Esophagus squamous epithelium (tissue), 5 donors: ENCODE measurements at places on chromosomes 4 and X. TPM values are rescaled to one million over a fixed set of nuclear protein-coding genes. Genes with fewer than 3 reads are reported as not detected.

The DCX gene
- total RNA-seq, result not detected

The TRIM60 gene
- total RNA-seq, result not detected

The MAGEA11 gene
- total RNA-seq, result not detected

The ADD1 gene
- 98.3 TPM for total RNA-seq

DNA sequence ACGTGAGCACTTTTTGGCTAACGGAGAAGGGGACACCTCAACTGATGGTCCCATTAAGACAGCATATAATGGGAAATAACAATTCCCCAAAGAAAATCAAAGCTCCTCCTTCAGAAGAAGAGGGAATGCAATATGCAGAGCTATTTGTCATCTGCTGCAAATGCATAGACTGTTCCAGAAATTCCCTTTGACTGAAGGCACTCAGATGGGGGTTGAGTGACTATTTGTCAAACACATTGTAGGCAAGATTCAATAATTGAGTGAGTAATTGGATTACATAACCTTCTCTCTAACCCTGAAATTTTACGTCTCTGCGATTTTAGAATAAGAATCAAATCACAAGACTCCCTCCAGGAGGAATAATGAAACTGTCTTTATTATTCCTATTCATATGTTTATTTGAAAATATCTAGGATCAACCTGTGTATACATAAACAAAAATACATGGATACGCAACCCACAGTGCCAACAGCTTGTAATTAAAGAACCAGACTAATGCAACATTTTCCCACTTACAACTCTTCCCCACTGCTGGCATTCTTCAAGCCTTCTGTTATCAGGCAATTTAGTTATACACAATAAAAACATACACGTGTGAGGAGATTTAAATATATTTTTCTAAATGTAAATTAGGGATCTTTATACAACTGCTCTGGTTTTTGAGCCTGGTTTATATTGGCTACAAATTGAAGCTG lies 256.6 kb downstream of the GBA3 start:
- no peak overlapping the region for H3K27ac ChIP-seq
- H3K4me1 ChIP-seq, result no peaks in the 10 kb centered on the region
- H3K27me3 ChIP-seq, result no peaks in the 10 kb centered on the region

- H3K27ac ChIP-seq, result no peak overlapping the region
- H3K36me3 ChIP-seq, result no peaks in the 10 kb centered on the region
- H3K27me3 ChIP-seq, result no peaks in the 10 kb centered on the region
Measured at GRCh38 chr4:26447378-26447777, 42.9 kb downstream of the CCKAR start.

DNA sequence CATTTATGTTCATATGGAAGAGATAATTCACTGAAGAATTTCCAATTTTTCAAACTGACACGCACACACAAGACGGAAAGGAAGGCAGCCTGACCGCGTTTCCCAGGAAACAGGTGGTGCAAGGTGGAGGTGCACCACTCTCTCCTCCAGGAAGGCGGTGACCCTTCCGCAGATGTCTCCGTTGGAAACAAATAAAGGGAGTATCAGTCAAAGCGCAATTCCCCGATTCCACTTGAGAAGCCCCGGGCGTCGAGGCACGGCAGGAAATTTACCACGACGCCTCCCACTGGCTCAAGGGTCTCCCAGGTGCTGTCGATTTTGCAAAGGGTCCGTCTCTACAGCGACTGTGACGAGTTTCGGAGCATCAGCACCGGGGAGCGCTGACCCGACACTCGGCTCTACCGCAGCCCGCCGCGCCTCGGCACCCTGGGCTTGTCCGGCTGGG lies 770 bp upstream of the TIGD2 start:
- peak overlapping the region; percentile 98 for H3K4me3 ChIP-seq
- H3K4me1 ChIP-seq, result peaks cover 23% of the 10 kb centered on the region
- no peaks in the 10 kb centered on the region for H3K36me3 ChIP-seq
- H3K27ac ChIP-seq, result peak overlapping the region; percentile 84

GRCh38 chrX:24231131-24231540 lies 81.6 kb downstream of the ZFX start:
- peaks cover 3% of the 10 kb centered on the region for H3K27me3 ChIP-seq
- H3K4me1 ChIP-seq, result peaks cover 10% of the 10 kb centered on the region
- H3K4me3 ChIP-seq, result no peak overlapping the region
- H3K27ac ChIP-seq, result no peak overlapping the region
- no peak for DNase-seq
- no peaks in the 10 kb centered on the region for H3K36me3 ChIP-seq

- no peak overlapping the region for H3K4me3 ChIP-seq
- DNase-seq, result no peak
- no peaks in the 10 kb centered on the region for H3K27me3 ChIP-seq
- no peaks in the 10 kb centered on the region for H3K36me3 ChIP-seq
- no peak overlapping the region for H3K27ac ChIP-seq
Measured at GRCh38 chr4:62119195-62119594, 919.1 kb downstream of the ADGRL3 start.

DNA sequence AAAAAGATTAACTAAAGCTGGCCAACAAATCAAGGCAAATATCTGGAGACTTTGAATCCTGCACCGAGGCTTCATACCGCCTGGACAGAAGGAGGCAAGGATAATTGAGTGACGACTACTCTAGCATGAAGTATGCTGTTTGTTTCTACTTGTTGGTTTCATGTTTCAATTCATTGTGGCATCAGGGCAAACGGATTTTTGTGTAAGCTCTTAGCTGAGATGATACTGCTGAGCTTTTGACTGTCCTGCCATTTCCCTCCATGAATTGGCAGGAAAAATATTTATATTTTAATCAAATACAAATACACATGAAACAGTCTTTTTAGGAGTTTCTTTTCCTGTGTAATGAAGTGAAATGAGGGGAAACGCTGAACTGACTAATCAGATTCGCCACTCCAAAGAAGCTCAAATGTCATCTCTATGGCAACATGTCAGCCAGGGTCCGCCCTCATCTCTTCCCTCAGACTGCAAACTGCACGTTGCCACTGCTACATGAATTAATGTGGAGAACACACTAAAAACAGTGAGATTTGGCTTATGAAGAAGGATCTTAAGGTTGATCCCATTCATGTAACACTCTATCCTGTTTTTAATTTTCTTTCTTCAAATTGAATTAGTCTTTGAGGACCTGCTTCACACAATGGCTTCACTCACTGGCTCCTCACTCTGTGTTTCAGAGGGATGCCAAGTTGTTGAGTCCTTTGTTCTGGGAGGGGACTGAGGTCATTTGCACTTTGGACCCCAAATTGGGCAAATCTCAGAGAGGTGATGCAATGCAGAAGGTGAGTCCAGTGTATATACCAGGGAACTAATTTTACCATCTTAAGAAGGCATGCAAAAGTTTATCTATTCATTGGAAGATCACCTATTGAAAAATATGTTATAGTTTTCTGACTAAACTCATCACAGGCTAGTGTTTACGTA lies 149.6 kb upstream of the MID1 start:
- H3K36me3 ChIP-seq, result no peaks in the 10 kb centered on the region
- H3K27ac ChIP-seq, result no peak overlapping the region
- H3K27me3 ChIP-seq, result no peaks in the 10 kb centered on the region

- H3K27ac ChIP-seq, result no peak overlapping the region
- no peak overlapping the region for H3K4me3 ChIP-seq
- H3K36me3 ChIP-seq, result no peaks in the 10 kb centered on the region
- no peak for DNase-seq
Measured at GRCh38 chrX:134803551-134804183, 145.4 kb upstream of the PLAC1 start.

GRCh38 chrX:14356401-14356800 lies 172.9 kb upstream of the GLRA2 start:
- H3K36me3 ChIP-seq, result no peaks in the 10 kb centered on the region
- no peaks in the 10 kb centered on the region for H3K27me3 ChIP-seq
- H3K4me1 ChIP-seq, result no peaks in the 10 kb centered on the region
- no peak overlapping the region for H3K27ac ChIP-seq

DNA sequence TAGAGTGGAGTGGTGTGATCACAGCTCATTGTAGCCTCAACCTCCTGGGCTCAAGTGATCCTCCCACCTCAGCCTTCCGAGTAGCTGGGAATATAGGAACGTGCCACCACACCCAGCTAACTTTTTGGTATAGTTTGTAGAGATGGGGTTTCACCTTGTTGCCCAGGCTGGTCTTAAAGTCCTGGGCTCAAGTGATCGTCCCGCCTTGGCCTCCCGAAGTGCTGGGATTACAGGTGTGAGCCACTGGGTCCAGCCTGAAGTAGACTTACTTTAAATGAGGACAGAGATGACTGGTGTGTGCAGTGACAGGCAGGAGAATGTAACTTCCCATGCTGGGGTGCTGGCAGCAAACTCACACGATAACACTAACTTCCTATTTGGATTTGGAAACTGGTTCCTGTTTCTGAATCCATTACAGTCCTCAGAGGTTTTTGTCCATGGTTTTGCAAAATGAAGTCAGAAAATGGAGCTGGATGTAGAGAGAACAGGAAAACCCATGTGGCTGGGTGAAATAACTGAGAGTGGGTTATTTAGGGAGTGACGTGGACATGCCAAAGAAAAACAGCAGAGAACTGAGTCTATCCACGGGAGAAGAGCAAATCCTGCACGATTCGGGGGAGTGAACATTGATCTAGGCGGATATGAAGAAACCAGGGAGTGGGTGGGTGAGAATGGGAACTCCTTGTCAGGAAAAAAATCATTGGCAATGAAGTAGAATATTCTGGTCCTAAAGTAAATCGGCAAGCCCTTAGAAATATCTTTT lies 95.6 kb downstream of the GATB start:
- H3K36me3 ChIP-seq, result no peaks in the 10 kb centered on the region
- H3K27ac ChIP-seq, result no peak overlapping the region
- H3K4me3 ChIP-seq, result no peak overlapping the region
- no peaks in the 10 kb centered on the region for H3K27me3 ChIP-seq

DNA sequence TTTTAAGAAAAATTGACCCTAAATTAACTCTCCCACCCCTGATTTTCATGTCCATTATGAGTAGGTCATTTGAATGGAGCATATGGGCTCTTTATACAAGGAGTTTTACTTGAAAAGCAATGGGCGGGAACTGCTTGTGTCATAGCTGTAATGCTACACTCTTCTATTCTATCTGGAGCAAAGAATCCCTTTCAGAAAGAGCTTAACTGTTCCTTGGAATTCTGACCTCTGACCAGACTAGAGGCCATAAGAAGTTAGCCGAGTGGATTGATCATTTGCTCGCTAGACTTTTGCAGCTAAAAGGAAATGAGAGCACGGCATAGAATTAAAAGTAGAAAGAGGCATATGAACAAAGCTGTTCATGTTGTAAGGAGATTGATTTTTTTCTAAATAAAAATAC lies 79.1 kb downstream of the DOCK11 start:
- no peaks in the 10 kb centered on the region for H3K4me1 ChIP-seq
- no peaks in the 10 kb centered on the region for H3K36me3 ChIP-seq
- no peak overlapping the region for H3K27ac ChIP-seq
- H3K27me3 ChIP-seq, result no peaks in the 10 kb centered on the region
- DNase-seq, result no peak

DNA sequence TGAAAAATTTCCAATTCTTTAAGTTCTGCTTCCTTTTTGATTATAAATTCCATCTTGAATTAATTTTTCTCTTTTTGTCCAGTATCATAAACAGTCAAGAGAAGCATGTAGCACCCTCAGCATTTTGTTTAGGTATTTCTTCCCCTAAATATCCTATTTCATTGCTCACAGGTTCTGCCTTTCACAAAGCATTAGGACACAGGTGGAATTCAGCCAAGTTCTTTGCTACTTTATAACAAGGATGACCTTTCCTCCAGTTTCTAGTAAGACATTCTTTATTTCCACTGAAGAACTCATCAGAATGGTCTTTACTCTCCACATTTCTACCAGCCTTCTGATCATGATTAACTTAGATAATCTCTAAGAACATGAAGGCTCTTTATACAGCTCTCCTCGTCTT lies 7.4 kb downstream of the SLC9B1 start:
- no peaks in the 10 kb centered on the region for H3K36me3 ChIP-seq
- no peaks in the 10 kb centered on the region for H3K4me1 ChIP-seq
- H3K4me3 ChIP-seq, result no peak overlapping the region
- DNase-seq, result no peak
